Amniotic stem cell (primary cell): ENCODE measurements at places on chromosomes 12 and 14.

DNA sequence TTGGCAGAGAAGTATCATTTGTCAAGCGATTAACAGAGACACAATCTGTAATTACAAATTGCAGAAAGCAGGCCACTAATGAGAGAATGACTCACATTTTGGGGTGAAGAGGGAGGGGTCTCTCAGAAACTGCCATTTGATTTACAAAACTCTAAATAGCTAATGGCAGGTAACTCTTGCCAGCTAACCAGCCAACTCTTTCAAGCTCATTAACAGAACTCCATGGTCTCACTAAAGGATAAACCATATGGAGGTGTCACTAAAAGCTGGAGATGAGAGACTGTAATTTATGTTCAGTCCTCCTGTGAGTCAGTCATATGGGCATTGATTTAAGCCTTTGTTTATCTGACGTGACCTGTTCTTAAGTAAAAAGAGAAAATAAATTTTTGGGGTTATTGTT lies 336.4 kb downstream of the FOXG1 start:
- DNase-seq = no peak

DNA sequence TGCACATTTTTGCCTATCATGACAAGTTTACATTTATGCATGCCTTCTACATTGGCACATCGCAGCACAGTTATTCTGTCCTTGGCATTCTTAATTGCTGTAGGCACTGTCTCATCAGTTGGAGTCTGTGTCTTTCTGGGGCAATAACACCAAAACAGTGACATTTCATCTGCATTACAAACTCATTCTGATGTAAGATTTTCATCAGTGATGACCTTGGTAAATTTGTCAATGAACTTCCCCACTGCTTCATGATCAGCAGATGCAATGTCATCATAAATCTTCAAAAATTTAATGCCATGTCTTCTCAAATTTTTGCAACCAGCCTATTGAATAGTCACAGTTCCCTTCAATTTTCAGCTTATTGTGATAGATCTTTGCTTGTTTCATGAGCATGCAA lies 85.5 kb downstream of the CAPZA3 start:
- DNase-seq = no peak

DNA sequence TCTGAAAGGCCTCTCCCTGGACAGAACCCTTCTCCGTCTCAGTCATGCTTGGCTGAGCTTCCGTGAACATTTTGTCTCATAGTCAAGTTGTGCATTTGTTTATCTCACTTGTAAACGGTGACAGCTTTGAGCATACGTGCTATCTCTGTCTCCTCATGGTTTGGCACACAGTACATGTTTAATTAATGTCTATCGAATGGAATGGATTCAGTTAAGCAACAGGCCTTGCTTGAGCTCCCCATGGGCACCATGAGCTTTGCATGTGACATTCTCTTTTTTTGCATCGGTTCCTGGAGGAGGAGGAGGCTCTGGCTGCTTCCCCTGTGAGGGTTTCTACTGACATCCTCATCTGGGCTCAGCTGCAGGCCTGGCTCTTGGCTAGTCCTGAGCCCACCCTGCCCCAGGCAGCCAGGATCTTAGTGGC lies 80.0 kb downstream of the PRIMA1 start:
- no peak for DNase-seq

GRCh38 chr14:71621276-71621675 lies 311.0 kb upstream of the RGS6 start:
- DNase-seq = no peak

- DNase-seq = no peak
These were observed 3.9 kb upstream of the TMEM63C start for GRCh38 chr14:77177702-77178101.
